ENCODE measurements at places on chromosomes 3 and 15.

DNA sequence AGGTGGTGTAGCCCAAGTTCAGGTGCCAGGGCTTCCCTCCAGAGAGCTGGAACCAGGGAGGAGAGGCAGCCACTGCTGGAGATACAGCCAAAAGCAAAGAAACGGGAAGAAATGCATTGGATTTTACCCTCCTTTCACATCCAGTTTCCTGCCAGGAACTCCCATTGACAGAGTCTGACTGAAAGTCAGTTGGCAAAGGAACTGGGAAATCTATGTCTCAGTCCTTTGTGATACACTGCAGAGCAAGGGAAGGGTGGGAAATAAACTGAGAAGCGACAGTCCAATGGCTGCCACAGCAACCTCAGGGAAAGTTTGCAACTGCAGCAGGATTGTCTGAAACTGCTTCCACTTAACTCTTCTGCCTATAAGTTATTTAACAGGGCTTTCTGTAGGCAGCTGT is 142.6 kb downstream of the SATB1 start:
- DNase-seq: no peak

GRCh38 chr3:37575284-37575683 is 286.4 kb upstream of the CTDSPL start:
- DNase-seq: no peak

- DNase-seq: no peak
Observed at GRCh38 chr3:121629601-121630000, 31.1 kb downstream of the HCLS1 start.

- DNase-seq: no peak
Observed at GRCh38 chr3:186990878-186991308, 60.6 kb downstream of the ST6GAL1 start.

GRCh38 chr3:16070707-16071106 is 103.8 kb upstream of the GALNT15 start:
- no peak for DNase-seq

- no peak for DNase-seq
Observed at GRCh38 chr3:9238721-9239295, 10.6 kb downstream of the SRGAP3 start.

DNA sequence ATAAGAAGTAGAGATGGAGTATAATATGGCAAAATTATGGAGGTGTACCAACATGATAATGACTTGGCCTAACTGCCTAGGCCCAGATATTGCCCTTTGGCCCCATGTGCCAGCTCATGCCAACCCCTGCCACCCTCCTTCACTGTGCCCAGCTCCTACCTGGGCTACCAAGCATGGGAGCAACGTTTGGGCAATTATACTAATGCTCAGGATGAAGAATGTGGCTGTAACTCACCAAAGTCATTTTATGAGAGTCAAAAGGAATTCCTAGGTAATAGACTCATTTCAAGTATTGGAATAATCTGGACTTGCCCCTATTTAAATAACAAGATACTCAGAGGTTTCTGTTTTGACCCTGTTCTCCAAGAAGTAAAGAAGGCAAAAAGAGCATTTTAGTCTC is 240.2 kb upstream of the IL12A start:
- no peak for DNase-seq

GRCh38 chr3:13598926-13599886 is 50.3 kb downstream of the FBLN2 start:
- DNase-seq: no peak

- no peak for DNase-seq
Observed at GRCh38 chr15:66249605-66250174, 3.9 kb downstream of the MEGF11 start.

DNA sequence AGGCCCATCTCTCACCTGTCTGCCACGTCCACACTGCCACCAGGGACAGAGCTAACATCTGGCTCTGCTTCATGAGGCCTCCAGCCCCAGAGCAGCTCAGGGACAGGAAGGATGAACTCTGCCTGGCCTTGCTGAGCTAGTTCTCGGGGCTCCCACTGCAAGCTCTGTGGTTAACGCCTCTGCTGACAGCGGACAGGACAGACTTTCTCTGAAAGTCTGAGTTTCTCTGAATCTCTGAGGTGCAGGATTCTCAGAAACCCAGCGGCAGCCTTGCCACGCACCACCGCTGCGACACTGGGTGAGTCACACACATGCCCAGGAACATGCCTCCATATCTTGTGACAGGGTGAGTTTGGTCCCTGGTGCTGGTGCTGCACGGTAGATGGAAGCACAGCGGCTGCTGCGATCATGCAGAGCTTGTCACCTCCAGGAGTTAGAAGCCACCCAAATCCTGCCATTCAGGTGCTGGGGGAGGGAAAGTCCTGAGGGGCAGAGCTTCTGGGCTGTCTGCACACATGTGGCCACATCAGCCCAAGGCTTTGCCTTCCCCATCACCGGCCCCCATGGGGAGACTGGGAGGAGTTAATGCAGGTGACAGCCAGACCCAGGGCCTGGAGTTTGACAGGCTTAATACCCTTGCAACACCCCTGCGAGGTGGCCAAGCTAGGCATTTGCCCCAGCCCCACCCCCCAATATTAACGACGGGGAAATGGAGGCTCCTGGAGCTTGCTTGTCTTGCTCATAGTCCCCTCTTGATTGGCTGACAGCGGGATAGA is 267.0 kb downstream of the PLCL2 start:
- no peak for DNase-seq

GRCh38 chr15:90955624-90956273 is 1.1 kb downstream of the RCCD1 start:
- DNase-seq: no peak

DNA sequence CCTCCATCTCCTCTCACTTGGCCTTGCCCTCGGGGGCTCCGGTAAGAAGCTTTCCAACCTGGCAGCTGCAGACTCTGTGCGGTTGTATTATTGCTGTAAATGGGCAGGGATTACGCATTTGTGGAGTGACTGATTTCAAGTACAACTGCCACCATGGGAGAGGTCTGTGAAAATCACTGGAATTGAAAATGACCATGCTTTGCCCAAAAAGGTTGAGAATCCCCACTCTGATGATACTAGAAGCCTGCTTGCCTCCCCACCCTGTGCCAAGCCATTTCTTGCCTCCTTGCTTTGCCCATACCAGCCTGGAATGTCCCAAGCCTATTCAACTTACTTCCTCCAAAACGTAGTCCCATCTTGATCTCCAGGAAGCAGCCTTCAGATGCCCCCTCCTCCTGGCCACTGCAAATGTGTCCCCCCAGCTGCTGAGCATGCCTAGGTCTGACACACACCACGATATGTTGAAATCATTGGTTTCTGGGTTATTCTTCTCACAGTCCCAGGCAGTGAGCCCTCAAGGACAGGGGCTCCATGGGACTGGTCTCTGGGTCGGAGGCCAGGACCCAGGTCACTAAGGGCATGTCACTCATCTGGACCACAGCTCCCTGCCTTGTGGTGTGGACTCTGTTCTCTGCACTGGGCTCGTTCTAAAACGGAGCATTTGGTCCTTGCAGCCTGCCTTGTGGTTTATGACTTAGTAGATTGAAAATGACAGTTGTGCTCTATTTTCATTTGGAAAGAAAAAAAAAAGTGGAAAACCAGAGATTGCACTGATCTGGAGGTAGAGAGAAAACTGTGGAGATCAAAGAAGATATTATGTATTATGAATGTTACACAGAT is 42.9 kb downstream of the SMAD3 start:
- DNase-seq: no peak

DNA sequence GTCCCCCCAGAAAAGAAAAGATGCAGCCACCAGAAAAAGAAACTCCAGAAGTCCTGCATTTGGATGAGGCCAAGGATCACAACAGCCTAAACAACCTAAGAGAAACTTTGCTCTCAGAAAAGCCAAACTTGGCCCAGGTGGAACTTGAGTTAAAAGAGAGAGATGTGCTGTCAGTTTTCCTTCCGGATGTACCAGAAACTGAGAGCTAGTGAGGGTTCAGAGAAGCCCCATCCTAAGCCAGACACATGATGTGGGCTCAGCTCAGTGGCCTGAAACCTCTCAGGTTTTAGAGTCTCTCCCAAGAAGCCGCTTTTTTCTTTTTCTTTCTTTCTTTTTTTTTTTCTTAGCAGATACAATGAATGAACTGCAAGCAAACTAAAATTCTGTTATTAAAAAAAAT is 7.8 kb downstream of the SLC51B start:
- DNase-seq: no peak

- DNase-seq: no peak
Observed at GRCh38 chr15:63202861-63203260, 13.5 kb downstream of the RAB8B start.

DNA sequence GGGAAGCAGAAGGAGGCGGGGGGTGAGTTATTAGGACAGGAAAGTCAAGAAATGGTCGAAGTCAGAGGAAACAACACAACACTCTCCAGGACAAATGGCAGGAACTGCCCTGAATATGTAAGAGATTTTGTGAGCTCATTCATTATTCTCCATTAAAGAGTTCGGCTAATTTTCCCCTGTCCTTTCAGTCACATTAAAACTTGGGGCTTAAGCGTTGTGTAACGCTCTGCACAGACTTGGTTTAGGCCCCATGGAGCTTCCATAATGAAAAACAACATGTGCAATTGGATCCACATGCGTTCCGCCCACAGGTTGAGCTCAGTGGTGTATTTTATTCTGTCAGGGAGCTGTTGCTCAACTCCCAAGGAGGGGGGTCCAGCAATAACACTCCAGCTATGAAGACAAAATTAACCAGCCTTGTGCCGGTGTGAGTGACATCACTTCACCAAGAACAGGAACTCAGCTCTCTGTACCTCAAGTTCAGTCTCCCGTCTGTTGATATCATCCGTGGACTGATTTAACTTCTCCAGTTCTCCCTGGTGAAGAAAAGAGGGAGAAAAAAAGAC is 2.3 kb downstream of the SH3BP5 start:
- peak; percentile 34 for DNase-seq

DNA sequence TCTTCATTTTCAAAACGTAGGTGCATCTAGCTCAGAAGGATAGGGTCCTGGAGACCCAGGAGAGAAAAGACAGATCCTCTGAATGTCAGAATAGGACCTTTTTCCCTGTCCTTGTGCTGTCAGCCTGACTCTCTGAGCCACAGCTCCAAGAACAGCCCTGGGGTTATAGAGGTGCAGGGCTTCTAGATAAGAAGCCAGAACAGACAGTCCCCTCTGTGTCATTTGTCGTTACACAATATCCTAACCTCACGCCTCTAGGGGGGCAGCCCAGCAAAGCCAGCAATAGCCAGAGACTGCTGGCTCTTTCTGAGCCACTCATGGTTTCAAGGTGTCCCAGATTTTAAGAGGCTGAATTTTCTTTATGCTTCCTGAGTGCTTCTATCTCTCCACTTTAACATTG is 153.2 kb upstream of the THBS1 start:
- DNase-seq: no peak

- DNase-seq: peak; percentile 83
Observed at GRCh38 chr15:52261498-52262242, 33.9 kb downstream of the MYO5C start.

DNA sequence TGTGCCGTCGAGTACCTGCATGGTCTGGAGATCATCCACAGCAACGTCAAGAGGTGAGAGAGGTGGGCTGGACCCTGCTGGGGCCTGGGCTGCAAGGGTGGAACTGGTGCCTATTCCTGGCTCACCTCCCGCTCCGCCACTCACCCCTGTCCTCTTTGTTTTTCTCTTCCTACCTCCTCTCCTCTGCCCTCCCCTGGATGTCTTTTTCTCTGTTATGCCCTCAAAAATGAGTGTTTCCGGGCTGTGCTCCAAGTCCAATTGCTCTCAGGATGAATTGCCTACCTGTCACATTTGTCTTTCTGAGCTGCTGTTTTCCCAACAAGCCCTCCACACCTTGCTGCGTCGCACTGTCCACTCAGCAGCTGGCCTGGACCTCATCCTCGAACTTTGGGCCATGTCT is 28.5 kb upstream of the TATDN2 start:
- no peak for DNase-seq

- no peak for DNase-seq
Observed at GRCh38 chr3:160948273-160948672, 156.9 kb downstream of the B3GALNT1 start.

GRCh38 chr3:32685543-32686185 is 676 bp downstream of the CNOT10 start:
- DNase-seq: no peak

GRCh38 chr15:62453375-62453774 is 288.3 kb upstream of the C2CD4B start:
- no peak for DNase-seq

GRCh38 chr3:184384856-184385422 is 5.1 kb downstream of the CHRD start:
- no peak for DNase-seq

- DNase-seq: no peak
Observed at GRCh38 chr3:109057056-109057455, 60.9 kb downstream of the MORC1 start.

DNA sequence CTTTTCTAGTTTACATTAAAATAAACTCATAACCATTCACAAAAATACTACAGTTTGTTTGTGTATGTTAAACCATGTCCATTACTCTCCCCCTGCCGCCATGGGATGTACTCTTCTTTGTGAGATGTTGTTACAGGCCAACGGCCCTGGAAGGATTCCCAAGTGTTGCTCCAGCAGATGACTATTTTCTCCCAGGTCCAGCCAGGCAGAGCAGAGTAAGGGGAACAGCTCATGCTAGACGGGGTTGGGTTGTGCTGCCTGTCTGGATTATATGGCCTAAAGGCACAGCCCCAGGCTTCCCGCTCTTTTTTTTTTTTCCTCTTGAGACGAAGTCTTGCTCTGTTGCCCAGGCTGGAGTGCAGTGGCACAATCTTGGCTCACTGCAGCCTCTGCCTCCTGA is 24.5 kb upstream of the SLCO2A1 start:
- DNase-seq: no peak

DNA sequence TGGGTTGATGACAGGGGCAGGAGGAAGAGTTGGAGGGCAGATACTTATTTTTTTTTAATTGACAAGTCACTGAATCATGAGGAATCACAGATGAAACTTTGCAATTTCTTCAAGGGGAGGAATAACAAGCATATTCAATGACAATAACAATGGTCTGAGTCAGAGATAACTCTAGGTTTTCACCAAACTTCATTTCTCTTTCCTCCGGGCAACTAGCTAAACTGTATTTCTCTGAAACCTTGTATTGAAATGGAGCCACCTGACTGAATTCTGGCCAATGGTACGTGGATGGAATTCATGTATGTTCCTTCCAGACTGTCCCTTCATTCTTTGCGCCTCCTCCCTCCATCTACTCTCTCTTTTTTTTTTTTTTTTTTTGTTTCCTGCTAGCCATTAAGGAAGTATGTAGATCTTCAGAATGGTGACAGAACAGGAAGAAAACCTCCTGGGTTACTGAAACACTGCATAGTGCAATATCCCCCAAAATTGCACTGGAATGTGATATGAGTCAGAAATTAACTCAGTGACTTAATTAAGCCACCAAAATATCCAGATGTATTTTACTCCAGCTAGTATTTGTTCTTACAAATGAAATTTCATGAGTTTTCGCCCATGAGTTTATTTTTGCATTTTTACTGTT is 495.4 kb downstream of the OTOL1 start:
- no peak for DNase-seq

DNA sequence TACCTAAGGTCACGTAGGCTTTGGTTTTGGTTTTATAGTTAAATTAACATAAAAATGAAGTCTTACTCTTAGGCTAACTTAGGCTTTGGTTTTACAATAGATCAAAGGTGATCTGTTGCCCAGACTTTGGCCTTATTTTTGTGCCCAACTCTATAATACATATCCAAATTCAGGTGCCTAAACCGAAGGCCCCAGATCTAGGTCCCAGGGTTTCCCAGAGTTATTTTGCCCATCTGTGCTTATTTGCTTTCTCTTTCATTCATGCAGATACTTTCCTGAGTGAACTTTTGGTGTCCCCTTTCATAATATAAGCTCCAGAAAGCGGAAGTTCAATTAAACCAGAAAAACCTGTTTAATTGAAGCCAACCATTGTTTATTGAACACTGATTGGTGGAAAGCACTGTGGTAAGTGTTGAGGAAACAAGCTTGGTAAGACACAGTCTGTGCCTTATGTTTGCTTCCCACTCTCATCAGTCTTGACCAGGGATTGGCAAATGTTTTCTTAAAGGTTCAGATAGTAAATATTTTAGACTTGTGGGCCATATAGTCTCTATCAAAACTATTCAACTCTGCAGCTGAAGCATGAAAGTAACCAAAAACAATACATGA is 209.7 kb downstream of the WDR72 start:
- no peak for DNase-seq

All from SK-MEL-5 (cell line).